Muscle of back (tissue), 13 donors: ENCODE measurements at places on chromosomes 7 and 10. TPM values are rescaled to one million over a fixed set of nuclear protein-coding genes. Genes with fewer than 3 reads are reported as not detected.

DNA sequence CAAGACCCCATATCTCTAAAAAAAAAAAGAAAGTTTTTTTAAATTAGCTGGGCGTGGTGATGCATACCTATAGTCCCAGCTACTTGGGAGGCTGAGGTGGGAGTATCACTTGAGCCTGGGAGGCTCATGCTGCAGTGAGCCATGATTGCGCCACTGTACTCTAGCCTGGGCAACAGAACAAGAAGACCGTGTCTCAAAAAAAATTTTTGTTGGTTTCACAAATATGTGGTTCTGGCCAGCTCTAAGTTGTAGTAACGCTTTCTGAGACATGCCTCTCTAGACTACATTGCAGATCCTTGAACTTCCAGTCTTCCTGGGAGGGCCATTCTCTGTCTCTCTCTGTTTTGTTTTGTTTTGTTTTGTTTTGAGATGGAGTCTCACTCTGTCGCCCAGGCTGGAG is 24.6 kb upstream of the RHBDD2 start:
- no peak for DNase-seq

HOXA6 gene
- 0.94 TPM for polyA plus RNA-seq

OR13A1 gene
- not detected for polyA plus RNA-seq

GRCh38 chr7:80671744-80672143 is 33.3 kb downstream of the CD36 start:
- DNase-seq = no peak

AGAP5 gene
- 14.9 TPM for polyA plus RNA-seq
